Stimulated activated CD4-positive, alpha-beta T cell treated with anti-CD3 and anti-CD28 coated beads, Interleukin-12 subunit alpha, Interleukin-12 subunit beta, amount 100 ng/mL, for 48 hours (primary cell): ENCODE measurements at places on chromosomes 3 and 15.

- DNase-seq, result no peak
Measured at GRCh38 chr3:56123487-56123886, 344.8 kb downstream of the ERC2 start.

GRCh38 chr15:57298204-57298603, 78.1 kb upstream of the CGNL1 start:
- DNase-seq, result no peak

DNA sequence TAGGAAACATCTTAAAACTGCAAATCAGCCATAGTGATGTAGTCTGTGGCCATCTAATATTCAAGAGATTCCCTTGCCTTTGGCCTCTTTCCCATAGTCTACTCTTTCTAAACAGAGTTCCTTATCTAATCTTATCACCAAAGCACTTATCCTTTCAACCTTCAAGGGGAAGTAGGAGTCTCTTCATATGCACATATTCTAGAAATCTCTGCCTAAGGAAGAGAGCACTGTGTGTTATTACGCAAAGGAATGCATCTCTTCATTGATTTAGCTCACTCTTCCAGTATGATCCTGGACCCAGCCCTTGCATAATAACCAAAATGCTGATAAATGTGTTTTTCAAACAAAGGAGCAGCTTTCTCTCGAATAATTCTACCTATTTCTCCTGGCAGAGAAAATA, 253.7 kb upstream of the TPRG1 start:
- DNase-seq, result no peak

- DNase-seq, result no peak
Measured at GRCh38 chr15:34154725-34155204, 52.9 kb downstream of the PGBD4 start.

DNA sequence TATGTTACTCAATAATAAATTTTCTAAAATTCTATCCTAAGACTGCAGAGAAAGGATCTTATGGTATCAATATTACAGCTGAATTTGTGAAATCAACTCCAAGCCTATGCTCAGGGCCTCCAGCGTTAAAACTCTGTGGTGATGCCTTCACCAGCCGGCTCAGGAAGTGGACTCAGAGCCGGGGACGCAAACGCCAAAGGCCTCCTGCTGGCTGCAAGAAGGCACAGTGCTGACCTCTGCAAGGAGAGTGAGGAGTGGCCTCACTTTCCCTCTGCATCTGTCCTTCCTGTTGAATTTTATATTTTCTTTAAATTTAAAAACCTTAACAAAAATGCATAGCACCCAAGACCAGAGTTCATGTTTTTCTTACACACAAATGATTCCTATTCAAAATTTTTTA, 48.5 kb downstream of the HERC2 start:
- DNase-seq, result no peak

DNA sequence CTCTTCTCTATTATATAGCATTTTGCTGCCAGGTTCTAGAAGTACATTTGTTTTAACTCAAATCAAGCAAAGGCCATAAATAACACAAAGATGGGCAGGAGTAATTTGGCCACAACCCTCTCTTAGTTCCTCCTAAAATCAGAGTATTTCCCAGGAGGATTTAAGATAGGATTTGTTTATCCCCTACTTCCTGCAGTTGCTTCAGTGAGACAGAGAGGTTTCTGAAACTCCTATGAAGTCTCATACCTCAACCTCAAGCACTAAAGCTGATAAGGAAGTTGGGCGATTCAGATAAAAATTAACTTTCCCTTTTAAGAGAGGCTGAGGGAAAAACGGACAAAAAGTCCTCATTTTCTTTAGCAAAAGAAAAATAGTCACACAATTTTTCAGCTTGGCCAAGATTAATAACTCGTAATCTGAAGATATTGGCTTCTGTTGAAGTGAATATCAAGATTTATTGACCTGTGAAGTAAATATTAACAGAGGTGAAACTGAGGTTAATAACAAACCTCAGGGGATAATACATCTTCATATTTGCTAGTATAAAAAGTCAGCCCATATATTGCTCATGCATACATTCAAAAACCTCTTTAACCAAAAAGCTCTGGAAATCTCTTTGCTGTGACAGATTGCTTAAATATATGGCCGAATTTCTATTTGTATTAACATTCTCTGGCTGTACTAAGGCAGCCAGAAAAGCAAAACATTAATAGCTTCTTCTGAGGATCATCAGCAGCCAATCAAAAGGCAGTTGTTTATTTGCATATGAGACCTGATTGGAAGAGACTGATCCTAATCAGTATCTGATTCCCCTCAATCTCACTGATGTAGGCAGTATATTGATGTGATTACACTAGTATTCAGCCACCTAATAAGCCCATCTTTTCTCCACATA, 90.6 kb upstream of the GADL1 start:
- DNase-seq, result no peak

GRCh38 chr3:75192146-75192616, 471.9 kb upstream of the FRG2C start:
- DNase-seq, result peak; percentile 20
